ENCODE measurements at places on chromosomes 4 and X.

- DNase-seq, result no peak
Observed at GRCh38 chrX:31318866-31319265, 247.0 kb upstream of the FTHL17 start.

DNA sequence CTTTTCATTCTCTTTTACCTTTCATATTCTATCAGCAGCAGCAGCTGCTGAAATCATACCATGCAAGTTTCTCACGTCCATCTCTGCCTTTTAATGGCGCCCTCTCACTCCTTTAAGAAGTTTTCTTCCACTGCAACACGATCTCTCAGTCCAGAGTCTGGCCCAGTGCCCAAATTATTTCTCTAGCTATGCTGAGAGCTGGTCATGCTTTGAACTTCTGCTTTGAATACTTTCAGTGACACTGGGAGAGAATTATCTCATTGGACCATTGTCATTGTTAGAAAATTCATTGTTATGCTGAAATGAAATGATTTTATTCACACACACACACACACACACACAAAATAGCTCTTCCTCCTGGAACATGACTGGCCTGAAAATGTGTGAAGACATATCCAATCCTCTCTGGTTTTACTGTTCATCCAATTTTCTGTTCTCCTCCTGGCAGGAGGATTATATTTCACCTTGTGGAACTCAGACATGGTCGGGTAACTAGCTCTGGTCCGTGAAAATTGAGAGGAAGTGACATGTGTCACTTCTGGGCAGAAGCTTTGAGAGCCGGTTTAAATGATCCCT is 1.3 kb upstream of the PDHA1 start:
- no peak for DNase-seq

- DNase-seq, result no peak
Observed at GRCh38 chrX:74535408-74536151, 78.8 kb downstream of the RLIM start.

DNA sequence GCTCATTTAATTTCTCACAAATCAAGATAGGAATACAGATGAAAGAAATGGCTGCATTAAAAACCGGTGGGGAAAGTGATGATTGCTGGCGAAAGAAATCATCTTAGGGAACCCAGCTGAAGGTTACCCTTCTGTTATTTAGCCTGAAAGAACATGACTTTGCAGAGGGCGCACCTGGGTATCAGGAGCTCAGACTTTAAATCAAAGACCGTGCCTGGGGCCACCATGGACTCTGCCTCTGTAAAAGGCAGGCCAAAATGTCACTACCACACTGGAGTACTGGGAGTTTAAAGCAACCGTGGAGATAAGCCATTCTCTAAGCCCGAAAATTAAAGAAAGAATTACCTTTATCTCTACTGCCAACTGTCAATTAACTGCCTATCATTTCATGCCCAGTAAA is 24.3 kb downstream of the GPC3 start:
- DNase-seq, result no peak

GRCh38 chr4:137994853-137995252 is 247.3 kb downstream of the SLC7A11 start:
- no peak for DNase-seq

DNA sequence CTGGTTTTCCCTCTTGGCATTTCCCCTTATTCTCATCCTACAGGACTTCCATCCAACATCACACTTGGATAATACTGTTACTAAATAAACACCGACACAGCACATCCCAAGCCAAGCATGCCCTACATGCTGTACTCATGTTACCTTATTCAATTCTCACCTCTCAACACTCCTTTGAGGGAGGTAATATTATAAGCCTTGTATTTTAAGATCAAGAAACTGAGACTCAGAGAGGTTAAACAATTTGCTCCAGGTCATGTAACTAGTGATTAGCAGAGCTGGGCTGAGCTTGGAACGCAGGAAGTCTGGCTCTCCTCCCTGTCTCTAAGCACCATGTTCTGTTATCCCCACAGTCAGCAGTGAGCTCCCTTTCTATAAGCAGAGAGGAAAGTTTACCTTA is 333.6 kb upstream of the IGFBP7 start:
- DNase-seq, result no peak

GRCh38 chr4:58760737-58761136 is 1650.6 kb upstream of the IGFBP7 start:
- DNase-seq, result no peak

DNA sequence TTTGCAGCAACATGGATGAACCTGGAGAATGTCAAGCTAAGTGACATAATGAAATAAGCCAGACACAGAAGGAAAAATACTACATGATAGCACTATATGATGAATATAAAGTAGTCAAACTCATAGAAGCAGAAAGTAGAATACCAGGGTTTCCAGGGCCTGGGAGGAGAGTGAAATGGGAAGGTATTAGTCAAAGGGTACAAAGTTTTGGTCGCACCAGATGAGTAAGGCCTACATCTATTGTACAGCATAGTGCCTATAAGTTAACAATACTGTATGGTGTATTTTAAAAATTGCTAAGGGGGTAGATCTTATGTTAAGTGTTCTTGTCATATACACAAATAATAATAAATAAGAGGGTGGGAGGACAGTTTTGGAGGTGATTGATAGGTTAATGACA is 41.5 kb downstream of the ENOX2 start:
- no peak for DNase-seq

Measured in NCI-H1436 treated with DMSO at 0.1 percent for 48 hours (cell line).